MCF 10A (cell line): ENCODE measurements at places on chromosomes 4 and X. TPM values are rescaled to one million over a fixed set of nuclear protein-coding genes. Genes with fewer than 3 reads are reported as not detected.

UGT2B10 gene
- total RNA-seq: not detected in 2 replicates

GRCh38 chr4:10703766-10704429 lies 19.3 kb upstream of the CLNK start:
- no peak for DNase-seq

GNRHR gene
- not detected in 2 replicates for total RNA-seq

DNA sequence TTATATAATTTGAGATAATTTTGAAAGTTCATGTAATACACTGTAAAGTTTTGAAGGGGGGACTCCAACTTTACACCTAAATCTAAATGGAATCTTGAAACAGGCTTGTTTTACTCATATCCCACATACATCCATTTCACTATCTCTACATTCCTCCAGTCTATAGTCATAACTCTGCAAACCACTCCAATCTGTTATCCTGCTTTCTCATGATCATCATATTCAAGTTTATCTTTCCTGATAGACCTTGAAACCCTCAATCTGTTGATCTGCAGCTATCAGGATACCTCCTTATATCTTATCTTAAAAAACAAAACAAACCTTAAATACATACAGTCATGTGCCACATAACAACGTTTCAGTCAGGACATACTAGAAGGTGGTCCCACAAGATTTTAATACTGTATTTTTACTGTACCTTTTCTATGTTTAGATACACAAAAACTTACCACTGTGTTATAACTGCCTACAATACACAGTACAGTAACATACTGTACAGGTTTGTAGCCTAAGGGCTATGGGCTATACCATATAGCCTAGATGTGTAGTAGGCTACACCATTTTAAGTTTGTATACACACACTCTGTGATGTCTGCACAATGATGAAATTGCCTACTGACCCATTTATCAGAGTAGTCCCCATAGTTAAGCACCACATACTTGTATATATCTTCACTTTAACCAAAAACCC lies 14.0 kb downstream of the CHIC2 start:
- DNase-seq: no peak

GPM6B gene
- 6.9 and 16.3 TPM in 2 replicates for total RNA-seq

PABPC1L2A gene
- total RNA-seq: not detected in 2 replicates

DNA sequence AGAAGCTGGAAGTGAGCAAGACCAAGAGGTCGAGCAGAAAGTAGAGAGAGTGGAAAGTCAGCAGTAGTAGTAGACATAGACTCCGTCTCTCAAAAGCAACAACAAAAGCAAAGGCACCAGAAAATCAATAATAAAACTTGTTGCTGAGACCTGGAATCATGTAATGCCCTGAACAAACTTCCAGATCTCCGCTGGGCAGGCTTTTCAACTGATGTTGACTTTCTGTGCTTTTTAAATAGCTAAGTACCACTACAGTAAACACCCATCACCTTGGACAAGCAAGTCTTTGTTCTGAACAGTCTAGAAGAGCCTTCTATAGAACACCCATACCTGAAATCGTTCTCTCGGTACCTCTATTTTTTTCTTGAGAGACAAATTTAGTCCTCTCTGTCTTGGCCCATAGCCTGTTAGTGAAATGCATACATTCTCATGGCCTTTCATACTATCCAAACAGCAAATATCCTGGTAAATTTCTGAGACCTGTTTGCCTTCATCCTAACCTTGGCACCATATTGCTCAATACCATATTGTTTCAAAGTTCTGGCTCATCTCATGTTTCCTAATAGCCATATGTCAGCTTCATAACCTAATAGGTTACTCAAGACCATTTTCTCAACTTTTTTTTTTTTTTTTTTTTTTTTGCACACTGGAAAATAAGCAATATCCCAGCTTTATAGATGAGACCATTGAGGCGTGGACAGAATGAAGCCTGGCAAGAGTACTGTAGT lies 200.6 kb upstream of the RBPJ start:
- peak; percentile 66 for DNase-seq

CXCL3 gene
- 9.2 and 9.8 TPM in 2 replicates for total RNA-seq

DNA sequence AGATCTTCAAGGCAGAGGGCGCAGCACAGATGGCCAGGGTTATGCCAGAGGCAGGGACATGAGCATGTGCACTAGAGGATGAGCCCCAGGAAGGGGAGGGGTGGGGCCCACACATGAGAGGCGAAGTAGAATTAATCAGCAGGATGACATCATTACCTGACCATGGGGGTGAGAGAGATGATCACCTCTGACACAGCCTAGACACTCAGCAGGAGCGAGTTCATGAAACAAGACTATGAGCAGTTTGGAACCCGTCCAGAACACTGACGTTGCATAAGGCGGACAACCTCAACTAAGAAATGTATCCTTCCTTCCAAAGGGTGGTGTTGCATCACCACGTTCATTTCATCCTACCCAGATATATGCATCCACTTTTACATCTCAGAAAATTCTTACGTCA lies 446.7 kb upstream of the TENM3 start:
- peak; percentile 97 for DNase-seq

GDPD2 gene
- total RNA-seq: not detected in 2 replicates

GRCh38 chr4:36348403-36348938 lies 67.1 kb downstream of the DTHD1 start:
- no peak for DNase-seq

DNA sequence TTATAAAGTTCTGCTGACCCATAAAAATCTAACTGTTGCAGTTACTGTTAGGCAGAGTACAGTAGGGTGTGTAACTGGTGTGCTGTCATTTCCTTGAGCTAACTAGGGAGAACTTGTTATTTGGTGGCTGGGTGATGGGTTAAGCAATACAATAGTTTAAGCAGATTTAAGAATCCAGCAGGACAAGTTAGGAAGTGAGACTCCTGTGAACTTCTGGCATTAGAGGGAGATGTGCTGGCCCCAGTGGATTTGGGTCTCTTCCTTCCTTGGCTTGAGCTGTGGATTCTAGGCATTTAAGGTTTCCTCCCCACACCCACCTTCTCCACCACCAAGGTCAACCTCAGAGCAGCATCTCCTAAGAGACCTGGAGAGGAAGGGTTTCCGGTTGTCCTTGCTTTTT lies 70.5 kb downstream of the CLCN5 start:
- no peak for DNase-seq
